ENCODE measurements at places on chromosomes 6 and 20.

DNA sequence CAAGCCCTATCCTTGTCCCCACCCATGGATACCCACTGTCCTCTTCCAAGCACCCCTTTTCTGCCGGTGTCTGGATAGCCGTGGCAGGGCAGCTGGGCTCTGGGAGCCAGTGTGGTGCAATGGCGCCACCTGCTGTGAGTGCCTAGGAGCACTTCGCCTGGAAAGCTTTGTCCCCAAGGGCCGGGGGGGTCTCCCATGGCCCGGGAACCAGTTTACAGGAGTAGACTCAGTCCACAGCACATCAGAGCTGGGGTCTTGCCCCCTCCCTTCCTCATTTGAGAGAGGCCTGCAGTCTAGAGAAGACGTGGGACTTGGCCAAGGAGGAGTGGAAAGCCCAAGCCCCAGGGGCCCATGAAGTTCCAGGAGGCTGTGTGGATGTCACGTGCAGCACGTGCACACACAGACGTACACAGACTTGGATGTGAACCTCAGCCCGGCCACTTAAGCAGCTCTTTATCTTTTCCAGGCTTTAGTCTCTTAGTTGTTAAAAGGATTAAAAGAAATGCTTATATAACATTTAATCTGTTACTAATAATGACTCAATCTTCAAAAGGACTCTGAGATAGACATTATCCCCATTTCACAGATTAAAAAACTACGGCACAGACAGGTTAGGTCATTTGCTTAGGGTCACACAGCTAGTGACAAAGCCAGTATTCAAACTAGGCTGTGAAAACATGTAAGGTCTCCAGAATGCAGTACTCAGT lies 40.9 kb upstream of the CDH22 start:
- DNase-seq, result peak; percentile 68

DNA sequence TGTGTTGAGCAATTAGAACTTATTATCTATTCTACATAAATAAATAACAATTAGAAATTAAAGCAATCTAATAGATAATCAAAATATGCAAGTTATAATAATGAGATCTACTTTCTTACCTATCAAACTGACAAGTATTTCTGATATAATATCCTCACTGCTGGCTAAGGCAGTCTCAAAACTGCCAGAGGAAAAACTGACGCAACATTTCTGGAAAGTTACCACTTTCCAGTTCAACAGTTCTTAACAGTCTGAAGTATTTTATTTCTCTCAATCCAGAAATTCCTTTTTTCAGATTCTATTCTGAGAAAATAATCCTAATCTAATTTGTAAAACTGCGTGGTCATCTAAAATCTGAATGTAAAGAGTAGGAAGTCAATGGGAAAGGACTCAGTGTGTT lies 121.0 kb downstream of the TRDN start:
- no peak for DNase-seq

DNA sequence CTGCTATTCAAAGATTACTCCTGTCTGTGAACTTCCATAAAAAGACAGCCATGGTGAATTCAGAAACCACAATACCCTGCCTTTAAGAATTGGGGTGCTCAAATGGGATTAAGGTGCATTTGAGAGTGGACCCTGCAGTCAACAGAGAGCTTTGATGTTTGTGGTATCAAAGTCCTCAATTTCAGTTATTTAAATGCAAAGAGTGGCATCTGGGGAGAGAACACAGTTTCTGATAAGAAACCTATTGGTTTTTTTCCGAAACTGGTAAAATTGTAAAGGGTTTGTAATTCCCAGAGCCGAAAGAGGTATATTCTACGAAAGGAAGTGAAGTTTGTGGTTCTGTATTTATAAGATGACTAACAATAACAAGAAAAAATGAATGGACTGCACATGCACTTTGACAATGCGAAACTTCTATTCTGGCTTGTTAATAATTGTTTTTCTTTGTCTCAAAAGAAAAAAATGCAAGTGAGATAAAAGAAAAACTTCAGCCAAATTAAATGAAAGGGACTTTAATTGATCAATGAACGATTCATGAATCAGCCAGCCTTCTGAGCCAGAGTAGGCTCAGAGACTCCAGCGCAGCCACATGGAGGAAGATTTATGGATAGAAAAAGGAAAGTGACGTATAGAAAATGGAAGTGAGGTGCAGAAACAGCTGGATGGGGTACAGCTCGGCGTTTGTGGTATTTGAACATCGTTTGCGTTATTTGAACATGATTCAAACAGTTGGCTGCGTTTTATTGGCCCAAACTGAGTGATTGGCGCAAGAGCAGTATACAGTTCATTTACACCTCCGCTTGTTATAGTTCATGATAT lies 70.5 kb upstream of the DUSP22 start:
- no peak for DNase-seq

GRCh38 chr6:110542311-110543024 lies 66.1 kb upstream of the SLC22A16 start:
- no peak for DNase-seq

DNA sequence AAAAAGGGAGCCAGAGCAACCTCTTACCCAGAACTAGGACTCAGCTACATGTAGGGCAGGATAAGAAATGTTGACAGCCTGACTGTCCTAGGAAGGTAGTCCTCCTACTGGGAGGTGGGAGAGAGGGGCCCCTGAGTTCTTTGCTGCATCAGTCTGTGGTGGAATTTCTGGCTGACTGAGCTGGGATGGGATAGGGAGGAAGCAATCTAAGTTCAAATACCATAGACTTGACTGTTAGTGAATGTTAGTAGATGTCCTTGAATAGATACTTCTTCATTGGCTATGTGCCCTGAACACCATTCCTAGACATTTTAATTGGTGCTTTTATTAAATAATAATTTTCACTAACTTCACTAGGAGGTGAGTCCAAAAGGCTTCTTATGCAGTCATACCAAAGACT lies 1343.6 kb upstream of the CITED2 start:
- DNase-seq, result no peak

- peak; percentile 62 for DNase-seq
These were observed 42.8 kb downstream of the HLA-DPB1 start for GRCh38 chr6:33118525-33119123.

DNA sequence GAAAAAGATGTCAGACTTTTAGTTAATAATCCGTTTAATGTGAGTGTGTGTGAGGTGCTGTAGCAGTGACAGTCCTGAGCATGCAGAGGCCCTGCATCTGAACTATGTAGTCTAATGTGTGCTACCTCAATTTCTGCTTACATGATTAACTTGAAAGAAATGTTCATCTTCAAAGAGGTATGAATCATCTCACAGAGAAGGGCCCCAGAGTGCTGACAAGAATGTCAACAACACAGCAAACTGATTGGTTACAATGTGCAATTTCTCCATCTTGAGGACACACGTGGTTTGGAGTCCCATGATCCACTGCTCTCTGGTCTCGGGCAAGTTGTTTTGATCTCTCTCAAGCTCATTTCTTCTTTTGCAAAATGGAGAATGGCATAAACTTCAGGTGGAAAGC lies 61.7 kb upstream of the EMILIN3 start:
- DNase-seq, result no peak

DNA sequence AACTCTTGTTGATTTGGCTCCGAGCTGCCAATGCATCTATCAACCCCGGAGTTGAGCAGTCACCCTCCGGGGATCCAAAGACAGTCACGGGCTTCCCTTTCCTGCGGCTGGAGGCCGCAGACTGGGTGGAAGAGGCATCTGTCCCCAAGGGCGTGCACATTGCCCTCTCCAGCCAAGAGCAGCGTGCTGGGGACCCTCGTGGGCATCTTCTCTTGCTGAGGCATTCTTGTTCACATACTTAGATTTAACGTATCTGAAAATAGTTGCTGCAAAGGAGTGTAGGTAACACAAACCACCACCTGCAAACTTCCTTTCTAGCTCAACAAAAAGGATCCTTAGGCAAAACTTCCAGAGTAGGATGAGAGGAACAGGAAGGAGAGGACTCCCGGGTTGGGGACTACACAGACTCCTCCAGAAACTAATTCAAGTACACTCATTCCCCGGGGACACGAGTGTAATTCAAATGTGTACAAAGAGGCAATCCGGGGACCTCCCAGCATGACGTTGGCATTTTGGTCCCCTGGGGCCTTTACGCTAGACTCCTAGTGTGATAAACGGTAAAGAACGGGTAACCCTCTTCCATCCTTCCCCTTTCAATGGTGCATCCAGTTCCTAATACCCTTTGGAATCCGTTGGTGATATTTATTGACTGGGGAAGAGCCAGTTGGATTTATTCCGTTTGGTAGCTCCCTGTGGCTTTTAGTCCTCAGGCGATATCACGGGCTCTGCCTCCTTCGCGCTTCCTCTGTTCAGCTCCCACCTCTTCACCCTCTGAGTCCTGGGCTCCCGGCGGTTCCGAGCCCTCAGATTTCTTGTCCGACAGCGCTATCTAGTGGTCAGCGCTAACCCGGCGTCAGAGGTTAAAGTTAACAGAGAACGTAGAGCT lies 2.7 kb upstream of the COL12A1 start:
- peak; percentile 72 for DNase-seq

- DNase-seq, result no peak
These were observed 133.7 kb downstream of the LCA5 start for GRCh38 chr6:79403563-79403962.

- no peak for DNase-seq
These were observed 13.6 kb upstream of the PHACTR2 start for GRCh38 chr6:143664171-143664570.

DNA sequence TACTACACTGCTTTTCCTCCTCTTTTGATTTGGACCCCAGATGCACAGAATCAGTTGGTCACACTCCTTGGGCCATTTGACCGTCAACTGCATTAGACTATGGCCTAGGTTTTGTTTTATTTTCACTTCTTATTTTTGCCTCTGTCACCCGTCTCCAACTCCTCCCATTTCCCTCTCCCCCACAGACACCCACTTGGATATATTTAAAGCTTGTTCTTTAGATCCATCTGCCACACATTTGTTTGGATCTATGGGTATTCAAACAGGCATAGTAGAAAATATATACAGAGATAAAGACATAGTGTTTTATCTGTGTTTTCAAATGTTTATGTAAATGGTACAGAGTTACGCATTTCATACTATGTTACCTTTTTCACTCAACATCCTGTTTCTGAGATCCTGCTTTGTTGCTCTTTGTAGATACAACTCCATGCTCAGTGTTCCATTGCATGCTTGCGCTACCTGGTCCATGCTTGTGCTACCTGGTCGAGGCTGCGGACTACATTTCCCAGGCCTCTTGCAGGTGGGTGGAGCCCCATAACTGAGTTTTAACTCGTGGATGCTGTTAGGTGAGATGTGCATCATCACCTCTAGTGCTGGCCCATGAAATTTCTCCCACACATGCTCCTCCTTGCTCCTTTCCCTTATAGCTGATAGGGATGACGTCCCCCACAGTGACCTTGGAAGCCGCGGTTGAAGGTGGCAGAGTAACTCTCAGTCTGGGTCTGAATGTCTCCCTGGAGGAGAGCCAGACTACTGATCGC lies 11.5 kb upstream of the PREX1 start:
- no peak for DNase-seq

DNA sequence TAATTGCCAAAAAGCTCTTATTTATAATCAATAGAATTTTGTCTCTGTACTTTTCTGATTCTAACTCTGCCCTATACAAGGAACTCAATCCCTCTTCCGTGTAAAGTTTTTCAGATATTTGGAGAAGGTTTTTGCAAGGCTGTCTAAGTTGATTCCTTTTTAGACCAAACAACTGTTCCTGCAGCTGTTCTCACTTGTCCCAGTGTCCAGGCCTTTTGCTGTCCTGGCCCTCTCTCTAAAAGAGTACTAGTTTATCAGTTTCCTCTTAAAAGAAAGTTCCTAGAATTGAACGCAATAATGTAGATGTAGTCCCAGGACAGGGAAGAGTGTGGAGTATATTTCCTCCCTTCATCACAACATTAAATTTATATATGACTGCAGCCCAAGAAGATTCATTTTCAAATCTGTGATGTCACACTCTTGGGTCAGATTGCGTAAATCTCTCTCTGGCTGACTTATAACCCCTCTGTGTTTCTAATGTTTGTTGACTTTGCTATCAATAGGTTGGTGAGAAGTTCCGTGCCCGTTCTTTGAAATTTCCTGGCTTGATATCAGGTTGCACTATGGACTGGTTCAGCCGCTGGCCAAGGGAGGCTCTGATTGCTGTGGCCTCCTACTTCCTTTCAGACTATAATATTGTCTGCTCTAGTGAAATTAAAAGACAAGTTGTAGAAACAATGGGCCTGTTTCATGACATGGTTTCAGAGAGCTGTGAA lies 139.4 kb upstream of the GLP1R start:
- DNase-seq, result no peak

- DNase-seq, result no peak
These were observed 250.1 kb downstream of the KHDRBS2 start for GRCh38 chr6:62035952-62036351.

GRCh38 chr6:6859105-6859504 lies 248.7 kb upstream of the RREB1 start:
- no peak for DNase-seq

DNA sequence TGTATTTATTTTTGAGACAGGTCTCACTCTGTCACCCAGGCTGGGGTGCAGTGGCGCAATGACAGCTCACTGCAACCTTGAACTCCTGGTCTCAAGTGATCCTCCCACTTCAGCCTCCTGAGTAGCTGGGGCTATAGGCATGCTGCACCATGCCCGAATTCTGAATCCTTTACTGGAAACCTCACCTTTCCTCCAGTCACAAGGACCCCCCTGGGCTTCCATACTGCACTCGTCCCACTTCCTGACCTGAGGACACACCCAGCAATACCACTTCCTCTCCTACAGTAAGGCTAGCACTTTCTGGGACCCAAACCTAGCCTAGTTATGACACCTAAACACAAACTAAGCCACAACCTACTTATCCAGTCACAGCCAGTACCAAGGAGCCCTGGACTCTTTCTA lies 68.2 kb downstream of the FAM217A start:
- DNase-seq, result no peak

GRCh38 chr6:7882505-7883257 lies 27.9 kb downstream of the TXNDC5 start:
- DNase-seq, result no peak

GRCh38 chr6:116561377-116562018 lies 7.9 kb downstream of the CALHM4 start:
- DNase-seq, result peak; percentile 63

- no peak for DNase-seq
These were observed 65.0 kb upstream of the SLC2A12 start for GRCh38 chr6:134117409-134117808.

GRCh38 chr20:53154540-53154939 lies 182.4 kb downstream of the TSHZ2 start:
- peak; percentile 9 for DNase-seq

DNA sequence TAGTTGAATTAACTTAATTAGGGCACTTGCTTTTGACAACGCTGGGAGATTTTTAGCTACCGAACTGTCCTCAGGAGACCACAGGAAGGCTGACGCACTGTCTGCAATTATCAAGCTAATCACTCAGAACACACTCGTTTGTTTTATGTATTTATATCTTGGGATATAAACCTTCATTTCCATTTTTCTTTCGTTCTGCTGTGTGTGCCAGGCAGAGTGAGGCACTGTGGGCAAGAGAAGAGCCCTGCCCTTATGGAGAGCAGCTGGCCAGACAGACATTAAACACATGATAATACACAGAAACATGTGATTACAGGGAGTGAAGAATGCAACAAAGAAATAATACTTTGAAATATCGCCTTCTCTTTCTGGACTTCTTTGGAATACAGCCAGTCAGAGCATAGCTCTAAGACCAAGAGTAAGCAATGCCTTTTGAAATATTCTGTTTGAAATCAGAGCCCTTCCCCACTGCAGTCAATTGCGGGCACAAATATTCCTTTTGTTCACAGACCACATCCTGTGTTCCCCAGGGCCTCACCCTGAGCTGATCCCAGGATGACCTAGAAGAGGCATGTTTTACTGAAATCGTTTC lies 96.8 kb downstream of the ANKRD60 start:
- DNase-seq, result no peak

GRCh38 chr6:33808641-33809180 lies 4.9 kb upstream of the MLN start:
- DNase-seq, result no peak

Measured in GM13977 (cell line).